ENCODE measurements at places on chromosomes 5 and 9.

GRCh38 chr5:589173-589572 lies 23.0 kb upstream of the CEP72 start:
- DNase-seq, result no peak

- no peak for DNase-seq
These were observed 84.8 kb downstream of the ADAMTS2 start for GRCh38 chr5:179260324-179261070.

DNA sequence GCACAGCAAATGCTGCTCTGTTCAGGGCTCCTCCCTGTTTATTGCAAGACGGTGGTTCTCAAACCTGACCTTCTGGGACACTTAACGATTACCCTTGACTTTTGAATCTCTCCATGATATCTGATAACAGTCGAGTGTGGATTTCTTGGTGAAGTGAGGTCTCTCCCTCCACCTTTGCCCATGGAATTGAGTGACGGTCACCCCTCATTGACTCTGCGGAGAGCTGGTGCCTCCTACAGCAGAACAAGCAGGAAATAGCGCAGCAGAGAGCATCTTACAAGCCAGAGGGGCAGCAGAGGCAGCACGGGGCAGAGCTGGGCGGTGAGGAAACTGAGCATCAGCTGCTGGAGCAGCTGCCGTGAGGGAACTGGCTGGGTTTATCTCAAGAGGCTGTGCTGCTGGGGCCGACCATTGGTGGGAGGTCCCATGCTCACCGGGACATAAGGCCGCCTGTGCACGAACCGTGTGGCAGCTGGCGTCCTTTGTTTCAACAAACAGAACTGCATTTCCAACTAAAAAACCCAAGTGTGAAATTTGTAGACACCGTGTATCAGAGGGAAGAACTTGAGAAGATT lies 189.8 kb downstream of the MTRR start:
- no peak for DNase-seq

DNA sequence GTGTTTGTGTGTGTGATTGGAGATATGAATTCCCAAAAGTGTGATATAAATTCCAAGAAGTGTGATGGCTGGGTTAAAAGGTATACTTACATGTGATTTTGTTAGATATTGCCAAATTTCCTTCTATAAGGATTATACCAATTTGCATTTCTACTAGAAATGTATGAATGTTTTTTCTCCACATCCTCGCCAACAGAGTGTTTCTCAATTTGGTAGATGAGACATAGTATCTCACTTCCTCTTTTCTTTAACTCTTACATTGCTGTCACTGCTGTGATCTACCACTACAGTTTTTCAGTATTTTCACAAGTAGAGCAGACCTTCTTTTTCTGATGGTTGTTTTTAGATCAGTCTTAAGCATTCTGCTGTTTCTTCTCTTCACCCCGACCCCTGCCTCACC lies 111.3 kb downstream of the FER start:
- DNase-seq, result no peak

DNA sequence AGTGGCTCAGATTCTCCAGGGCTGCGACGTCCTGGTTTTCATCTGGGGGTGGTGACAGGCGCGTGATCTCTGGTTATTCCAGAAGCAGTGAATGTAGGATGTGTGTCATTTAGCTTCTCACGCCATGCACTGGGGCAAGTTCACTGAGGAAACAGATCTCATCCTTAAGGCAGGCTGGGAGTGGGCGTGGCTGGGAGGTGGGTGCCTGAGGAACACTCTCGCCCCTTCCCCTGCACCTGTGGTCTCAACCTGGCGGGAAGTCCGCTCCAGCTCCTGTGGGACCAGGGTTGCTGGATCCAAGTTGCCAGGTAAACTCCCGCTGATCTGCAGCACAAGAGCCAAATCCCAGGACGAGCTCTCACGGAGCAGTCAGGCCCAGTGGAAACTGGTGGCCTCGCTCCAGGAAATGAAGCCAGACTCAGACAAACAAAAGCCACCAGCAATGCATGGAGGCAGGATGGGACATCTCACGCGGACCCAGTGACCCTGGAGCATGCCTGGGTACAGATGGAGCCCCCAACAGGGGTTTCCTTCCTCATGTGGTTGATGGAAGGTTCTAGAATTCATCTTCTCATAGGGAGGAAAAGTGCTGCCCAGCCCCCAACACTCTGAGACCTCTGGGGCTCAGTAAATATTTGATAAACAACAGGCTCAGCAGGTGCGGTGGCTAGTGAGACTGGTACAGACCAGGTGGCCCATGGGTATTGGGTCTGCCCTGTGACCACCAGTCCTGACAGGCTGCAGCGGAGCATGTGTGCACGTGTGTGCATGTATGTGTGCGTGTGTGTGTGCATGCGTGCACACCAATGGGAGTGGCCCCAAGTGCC lies 16.3 kb upstream of the SLC12A7 start:
- no peak for DNase-seq

GRCh38 chr9:4365055-4365454 lies 65.2 kb upstream of the GLIS3 start:
- DNase-seq, result no peak

DNA sequence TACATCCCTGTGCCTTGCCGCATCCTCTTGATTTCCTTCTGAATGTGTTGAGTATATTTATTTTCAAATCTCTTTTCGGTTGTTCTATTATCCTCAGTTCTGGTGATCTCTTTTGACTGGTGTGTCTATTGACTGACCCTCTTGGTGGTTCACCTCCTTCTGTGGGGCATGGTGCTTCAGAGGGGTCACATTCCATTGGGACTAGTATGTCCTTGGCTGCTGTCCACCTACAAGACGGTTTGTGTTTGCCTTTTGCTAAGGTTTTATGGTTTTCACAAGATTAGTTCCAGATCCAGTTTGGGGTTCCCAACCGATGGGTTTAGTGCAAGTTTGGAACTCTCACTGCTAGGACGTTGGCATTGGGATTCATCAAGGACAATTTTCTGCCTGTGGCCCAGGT lies 66.6 kb downstream of the PHF2 start:
- no peak for DNase-seq

DNA sequence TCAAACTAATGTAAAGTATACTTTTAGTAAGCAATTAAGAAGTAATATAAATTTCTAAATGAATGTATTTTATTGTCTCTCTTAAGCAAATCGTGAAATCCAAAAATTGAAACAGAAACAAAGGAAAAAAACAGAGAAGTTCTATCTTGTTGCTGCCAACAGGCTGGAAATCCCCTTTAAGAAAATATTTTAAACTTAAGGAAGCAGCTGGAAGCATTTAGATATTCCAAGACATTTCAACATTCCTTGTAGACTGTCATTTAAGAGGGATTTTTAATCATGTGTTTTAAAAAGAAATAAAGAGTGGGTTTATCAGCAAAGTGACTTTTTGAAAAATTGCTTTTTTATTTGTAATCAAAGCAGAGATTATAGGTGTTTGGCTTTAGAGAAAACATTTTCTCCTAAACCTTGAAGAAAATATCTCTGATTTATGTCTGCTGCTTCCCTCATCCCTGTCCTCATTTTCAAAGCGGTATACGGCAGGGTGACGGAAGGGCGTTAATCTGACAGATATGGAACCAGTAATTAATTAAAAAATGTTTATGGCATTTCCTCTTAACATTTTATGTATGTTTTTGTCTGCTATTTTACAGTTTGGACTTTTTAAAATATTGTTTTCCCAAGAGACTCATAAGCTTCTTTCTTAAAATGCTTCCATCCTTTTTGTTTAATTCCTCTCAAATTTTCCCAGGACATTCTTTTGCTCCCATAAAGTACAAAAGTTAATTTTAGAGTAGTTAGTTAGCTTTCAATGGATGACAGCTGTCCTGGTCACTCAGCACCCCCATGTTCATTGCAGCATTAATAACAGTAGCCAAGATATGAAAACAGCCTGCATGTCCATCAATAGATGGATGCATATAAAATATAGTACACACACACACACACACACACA lies 245.6 kb downstream of the LURAP1L start:
- no peak for DNase-seq

DNA sequence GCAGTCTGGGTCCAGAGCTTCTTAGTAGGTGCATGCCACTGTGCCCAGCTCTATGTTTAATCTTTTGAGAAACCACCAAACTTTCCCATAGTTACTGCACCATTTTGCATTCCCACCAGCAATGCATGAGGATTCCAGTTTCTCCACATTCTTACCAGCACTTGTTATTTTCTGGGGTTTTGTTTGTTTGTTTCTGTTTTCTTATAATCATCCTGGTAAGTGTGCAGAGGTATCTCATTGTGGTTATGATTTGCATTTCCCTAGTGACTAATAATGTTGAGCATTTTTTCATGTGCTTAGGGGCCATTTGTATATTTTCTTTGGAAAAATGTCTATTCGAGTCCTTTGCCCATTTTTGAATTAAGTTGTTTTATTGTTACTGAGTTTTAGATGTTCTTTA lies 11.4 kb downstream of the FOXE1 start:
- DNase-seq, result no peak

DNA sequence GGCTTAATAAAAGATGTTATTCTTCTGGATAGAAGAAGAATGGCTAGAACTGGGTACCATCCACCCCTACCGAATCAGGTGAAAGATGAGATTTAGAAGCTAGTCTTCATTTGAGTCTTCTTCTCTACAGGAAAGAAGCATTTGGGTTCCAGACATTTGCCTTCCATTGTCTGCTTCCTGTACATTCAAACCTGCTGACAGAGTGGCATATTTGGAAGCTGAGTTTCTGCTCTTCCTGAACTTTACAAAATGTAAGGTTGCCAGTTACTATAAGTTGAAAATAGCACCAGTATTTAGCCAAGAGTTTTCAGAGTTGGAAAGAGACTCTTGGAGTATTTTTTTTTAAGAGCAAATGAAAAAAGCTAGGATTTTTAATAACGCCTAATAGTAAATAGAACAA lies 525.4 kb upstream of the TLE4 start:
- no peak for DNase-seq

- DNase-seq, result no peak
These were observed 136.9 kb upstream of the RFX3 start for GRCh38 chr9:3662671-3663070.

DNA sequence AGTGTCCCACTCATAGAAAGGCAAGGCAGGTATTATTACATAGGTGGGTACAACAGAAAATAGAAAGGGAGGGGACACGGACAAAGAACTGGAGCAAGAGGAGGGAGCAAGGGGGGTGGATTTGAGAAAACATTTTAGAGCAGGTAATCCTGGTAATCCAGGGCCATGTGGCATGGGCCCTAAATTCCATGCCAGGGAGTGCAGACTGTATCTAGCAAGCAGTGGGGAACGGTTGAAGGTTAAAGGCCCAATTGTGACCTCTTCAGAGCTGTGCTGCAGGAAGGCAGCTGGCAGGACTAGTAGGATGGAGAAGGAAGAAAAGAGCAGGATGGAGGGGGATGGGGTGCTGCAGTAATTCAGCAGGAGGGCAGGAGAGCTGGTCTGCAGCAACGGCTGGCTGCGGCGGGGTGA lies 75.2 kb downstream of the PDE6A start:
- DNase-seq, result no peak

- no peak for DNase-seq
These were observed 111.1 kb downstream of the KCTD16 start for GRCh38 chr5:144281784-144282183.
